ENCODE measurements at places on chromosomes 6 and 20. TPM values are rescaled to one million over a fixed set of nuclear protein-coding genes. Genes with fewer than 3 reads are reported as not detected.

Gene SMPDL3A
- 24.1 TPM for total RNA-seq

Gene RHAG
- total RNA-seq = not detected

Gene PSMB8
- 31.2 TPM for total RNA-seq

Gene TRIM10
- total RNA-seq = not detected

Gene OOEP
- not detected for total RNA-seq

Gene SULF2
- total RNA-seq = 34.4 TPM

Gene CAGE1
- total RNA-seq = not detected

Gene DDO
- total RNA-seq = 0.23 TPM

Gene PLN
- 0.83 TPM for total RNA-seq

Gene OR2H2
- not detected for total RNA-seq

Gene GCLC
- total RNA-seq = 17.6 TPM

Gene HLA-A
- 651 TPM for total RNA-seq

Gene CYP24A1
- not detected for total RNA-seq

Gene SIRPD
- not detected for total RNA-seq

Gene HLA-DMB
- not detected for total RNA-seq

Gene CRISP1
- total RNA-seq = not detected

Gene VIP
- not detected for total RNA-seq

Gene CCN5
- 0.30 TPM for total RNA-seq

Gene RIPOR3
- total RNA-seq = 1.2 TPM

Gene KIF6
- 0.55 TPM for total RNA-seq

Gene STMN3
- total RNA-seq = 2.7 TPM

Gene TSPYL1
- 71.3 TPM for total RNA-seq

Gene POU5F1
- 0.51 TPM for total RNA-seq

Gene SLC22A2
- total RNA-seq = 0.23 TPM

Gene MCHR2
- total RNA-seq = not detected

Gene HLA-G
- not detected for total RNA-seq

Gene TRAPPC3L
- total RNA-seq = not detected

Gene SLC17A3
- not detected for total RNA-seq

Gene MLIP
- total RNA-seq = not detected

Gene LAMP5
- total RNA-seq = not detected

Gene BHLHE23
- total RNA-seq = not detected

Gene C20orf144
- 0.05 TPM for total RNA-seq

Gene TUBB1
- total RNA-seq = not detected

Gene ISM1
- total RNA-seq = not detected

Gene OSBPL2
- 39.9 TPM for total RNA-seq

Gene SLC35A1
- total RNA-seq = 22.9 TPM

Gene STX11
- total RNA-seq = 1.2 TPM

Gene CLPSL2
- not detected for total RNA-seq

Gene SLC52A3
- total RNA-seq = not detected

Gene BMP6
- total RNA-seq = 2.1 TPM

Gene ATXN1
- 35.3 TPM for total RNA-seq

Gene BPI
- not detected for total RNA-seq

Gene DEFB126
- not detected for total RNA-seq

Gene LPA
- total RNA-seq = not detected

Gene TINAG
- not detected for total RNA-seq

Gene PACSIN1
- not detected for total RNA-seq

Gene CDH26
- 0.09 TPM for total RNA-seq

Gene METTL24
- total RNA-seq = not detected

Gene TRDN
- not detected for total RNA-seq

Gene MEI4
- not detected for total RNA-seq

Gene BACH2
- 1.5 TPM for total RNA-seq

Gene CRISP3
- not detected for total RNA-seq

Gene JPH2
- 10.4 TPM for total RNA-seq

Gene LRFN2
- not detected for total RNA-seq

Gene SLC26A8
- not detected for total RNA-seq

Data from smooth muscle cell of the umbilical artery (primary cell).